Panc1 (cell line): ENCODE measurements at places on chromosomes 5 and 9.

DNA sequence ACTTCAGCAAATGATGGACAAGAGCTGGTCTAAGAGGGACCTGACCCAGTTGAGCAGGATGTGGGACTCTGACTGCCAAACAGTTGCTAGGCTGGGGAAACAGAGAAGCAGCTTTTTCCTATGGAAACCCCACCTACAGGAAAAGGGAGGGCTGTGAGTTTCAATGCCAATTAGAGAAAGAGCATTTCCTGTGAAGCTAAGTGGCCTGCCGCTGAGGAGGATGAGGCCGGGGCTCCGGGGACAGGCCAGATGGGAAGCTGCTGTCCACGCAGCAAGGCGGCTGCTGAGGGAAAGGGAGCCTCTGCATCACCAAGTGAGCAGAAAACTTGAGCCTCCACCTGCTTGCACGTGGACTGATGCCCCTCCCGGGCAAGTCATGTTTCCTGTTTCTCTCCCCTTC is at the start of gene PCDH12:
PCDH12 (minus strand) TSS at position 90 of the 400 bp plus-strand sequence. CDS start 351 bp downstream, outside the sequence.
- no peak for DNase-seq

- DNase-seq, result no peak
Observed at GRCh38 chr5:73522989-73523388, 24.7 kb downstream of the BTF3 start.

- no peak for DNase-seq
Observed at GRCh38 chr5:154103233-154103632, 64.5 kb downstream of the MFAP3 start.

DNA sequence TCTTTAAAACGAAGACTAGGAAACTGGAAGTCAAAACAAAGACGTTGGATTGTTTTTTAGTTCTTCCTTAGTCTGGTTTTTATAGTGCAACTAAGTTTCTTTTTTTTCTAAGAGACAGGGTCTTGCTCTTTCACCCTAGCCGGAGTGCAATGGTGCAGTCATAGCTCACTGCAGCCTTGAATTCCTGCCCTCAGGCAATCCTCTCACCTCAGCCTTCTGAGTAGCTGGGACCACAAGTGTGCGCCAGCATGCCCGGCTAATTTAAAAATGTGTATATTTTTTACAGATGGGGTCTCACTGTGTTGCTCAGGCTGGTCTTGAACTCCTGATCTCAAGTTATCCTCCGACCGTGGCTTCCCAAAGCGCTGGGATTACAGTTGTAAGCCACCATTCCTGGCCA is 27.6 kb downstream of the ZFYVE16 start:
- DNase-seq, result no peak

- no peak for DNase-seq
Observed at GRCh38 chr9:78893774-78894401, 597.0 kb downstream of the PSAT1 start.

- no peak for DNase-seq
Observed at GRCh38 chr5:9497347-9497746, 48.5 kb downstream of the SEMA5A start.

DNA sequence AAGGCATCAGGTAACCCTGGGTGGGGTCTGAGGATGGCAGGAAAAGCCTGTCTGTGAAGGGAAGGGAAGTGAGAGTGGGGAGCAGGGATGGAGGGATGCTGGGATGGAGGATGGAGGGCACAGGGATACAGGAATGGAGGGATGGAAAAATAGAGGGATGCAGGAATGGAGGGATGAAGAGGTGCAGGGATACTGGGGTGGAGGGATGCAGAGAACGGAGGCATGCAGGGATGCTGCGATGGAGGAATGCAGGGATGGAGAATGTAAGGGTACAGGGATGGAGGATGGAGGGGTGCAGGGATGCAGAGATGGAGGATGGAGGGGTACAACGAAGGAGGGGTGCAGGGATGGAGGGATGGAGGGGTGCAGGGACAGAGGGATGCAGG is 9.1 kb downstream of the PTGES2 start:
- DNase-seq, result no peak

- DNase-seq, result no peak
Observed at GRCh38 chr5:7717691-7718090, 133.2 kb downstream of the CFAP90 start.

DNA sequence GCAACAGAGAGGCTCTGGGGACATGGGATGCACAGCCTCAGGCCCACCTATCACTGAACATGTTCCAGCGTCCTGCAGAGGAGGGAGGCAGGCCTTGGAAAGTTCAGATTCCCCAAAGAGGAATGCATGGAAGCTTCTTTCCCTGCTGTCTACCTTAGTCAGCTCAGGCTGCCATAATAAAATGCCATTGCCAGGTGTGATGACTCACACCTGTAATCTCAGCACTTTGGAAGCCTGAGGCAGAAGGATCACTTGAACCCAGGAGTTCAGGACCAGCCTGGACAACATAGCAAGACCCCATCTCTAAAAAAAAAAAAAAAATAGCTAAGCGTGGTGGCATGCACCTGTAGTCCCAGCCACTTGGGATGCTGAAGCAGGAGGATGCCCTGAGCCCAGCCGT is 24.5 kb upstream of the TOR1B start:
- DNase-seq, result no peak

- DNase-seq, result no peak
Observed at GRCh38 chr5:169268019-169268418, 32.9 kb downstream of the SLIT3 start.

- no peak for DNase-seq
Observed at GRCh38 chr9:108521063-108521590, 334.7 kb downstream of the ACTL7B start.

DNA sequence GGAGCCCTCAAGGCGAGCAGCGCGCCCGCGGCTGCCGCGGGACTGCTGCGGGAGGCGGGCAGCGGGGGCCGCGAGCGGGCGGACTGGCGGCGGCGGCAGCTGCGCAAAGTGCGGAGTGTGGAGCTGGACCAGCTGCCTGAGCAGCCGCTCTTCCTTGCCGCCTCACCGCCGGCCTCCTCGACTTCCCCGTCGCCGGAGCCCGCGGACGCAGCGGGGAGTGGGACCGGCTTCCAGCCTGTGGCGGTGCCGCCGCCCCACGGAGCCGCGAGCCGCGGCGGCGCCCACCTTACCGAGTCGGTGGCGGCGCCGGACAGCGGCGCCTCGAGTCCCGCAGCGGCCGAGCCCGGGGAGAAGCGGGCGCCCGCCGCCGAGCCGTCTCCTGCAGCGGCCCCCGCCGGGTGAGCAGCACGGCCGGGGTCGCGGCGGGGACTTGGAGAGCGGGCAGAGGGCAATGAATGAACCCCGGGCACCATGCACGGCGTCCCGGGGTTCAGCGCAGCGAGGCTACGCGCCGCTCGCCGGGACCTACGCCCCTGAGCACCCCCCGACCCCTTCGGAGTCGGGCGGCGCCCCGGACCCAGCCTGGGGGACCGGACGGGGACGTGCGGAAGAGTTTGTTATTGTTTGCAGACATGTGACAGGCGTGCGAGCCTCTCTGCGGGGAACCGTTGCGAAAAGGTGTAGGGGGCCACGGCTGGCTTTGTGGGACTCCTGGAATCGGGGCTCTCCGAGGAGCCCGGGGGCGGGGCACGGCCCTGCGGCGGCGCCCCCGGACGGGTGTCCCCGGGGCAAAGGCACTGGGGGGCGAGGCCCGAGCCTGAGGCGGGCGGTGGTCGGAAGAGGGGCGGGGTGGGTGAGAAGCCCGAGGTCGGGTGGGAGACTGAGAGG is 553 bp downstream of the MAP3K1 start:
- DNase-seq, result no peak

DNA sequence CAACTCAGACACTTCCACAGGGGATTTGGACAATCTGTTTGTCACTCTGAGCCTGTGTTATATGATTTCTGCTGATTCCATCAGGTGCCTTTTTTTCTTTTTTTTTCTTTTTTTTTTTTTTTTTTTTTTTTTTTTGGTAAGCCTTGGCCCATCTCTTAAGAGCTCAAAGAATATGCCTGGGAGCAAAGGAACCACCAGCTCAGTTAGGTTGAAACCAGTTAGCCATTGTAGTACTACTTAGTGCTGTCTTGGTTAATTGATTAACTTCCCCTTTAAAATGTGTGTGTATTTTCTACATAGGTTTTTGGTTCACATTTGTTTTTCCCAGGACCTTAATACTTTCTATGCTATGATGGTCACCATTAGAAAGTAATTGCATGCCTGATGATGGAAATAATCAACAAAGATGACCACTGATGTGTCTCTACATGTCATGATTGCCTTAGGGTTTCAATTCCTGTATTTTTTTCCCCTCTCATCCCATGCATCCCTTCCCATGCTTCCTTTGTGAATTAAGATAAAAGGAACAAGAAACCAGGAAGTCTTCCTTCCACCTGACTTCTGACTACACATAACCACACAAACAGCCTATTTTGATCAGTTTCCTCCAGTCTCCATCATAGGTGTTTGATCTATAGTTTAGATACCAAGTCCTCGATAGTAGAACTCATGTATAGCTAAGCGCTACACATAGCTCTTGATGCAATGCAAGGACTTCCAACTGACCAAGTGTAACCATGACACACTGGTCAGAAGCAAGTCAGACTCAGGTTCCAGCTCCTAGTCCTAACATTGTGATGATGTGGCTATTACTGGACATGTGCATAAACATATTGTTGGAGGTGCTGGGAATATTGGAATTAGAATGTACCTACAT is 306.1 kb downstream of the EFNA5 start:
- no peak for DNase-seq

- DNase-seq, result no peak
Observed at GRCh38 chr9:130555968-130556367, 23.4 kb upstream of the FUBP3 start.

- DNase-seq, result no peak
Observed at GRCh38 chr5:97121848-97122247, 20.6 kb downstream of the LIX1 start.

- no peak for DNase-seq
Observed at GRCh38 chr9:134174073-134174449, 9.7 kb upstream of the RNU6ATAC start.

- no peak for DNase-seq
Observed at GRCh38 chr5:78751872-78752271, 103.3 kb upstream of the LHFPL2 start.

DNA sequence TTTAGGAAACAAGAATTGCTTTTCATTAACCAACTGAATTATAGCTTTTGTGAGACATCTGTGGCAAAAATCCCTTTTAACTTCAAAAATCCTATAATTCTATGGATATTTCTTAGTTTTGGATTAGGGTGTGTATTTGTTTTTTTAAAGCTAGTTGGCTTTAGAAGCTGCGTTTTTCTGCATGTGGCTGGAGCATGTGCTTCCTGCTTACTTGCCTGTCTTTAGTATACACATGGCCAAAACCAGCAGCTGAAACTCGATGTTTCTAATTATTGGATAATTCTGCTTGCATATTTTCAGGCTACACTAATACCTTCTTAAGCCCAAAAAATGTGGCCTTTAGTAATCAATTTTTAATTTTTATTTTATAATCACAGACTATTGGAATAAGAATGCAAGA is 8.9 kb downstream of the RECK start:
- DNase-seq, result no peak

DNA sequence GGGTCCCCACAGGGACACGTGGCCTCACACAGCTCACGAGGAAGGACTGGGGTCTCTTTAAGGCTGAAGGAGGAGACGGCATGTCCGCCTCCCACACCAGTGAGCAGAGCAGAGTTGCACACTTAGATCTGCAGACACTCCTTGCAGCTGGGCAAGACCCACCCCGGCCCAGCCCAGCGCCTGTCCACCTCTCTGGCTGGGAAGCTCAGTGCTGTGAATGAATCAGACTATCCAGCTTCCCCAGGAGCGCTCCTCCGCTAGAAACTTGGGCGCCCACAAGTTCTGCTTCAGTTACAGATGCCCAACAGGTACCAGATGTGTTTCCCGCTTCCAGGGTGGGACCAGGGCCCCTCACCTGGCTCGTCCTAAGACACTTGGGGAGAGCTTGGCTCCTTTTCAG is 78.9 kb downstream of the NSUN2 start:
- DNase-seq, result no peak

- no peak for DNase-seq
Observed at GRCh38 chr5:151107084-151107483, 26.2 kb upstream of the TNIP1 start.
